Renal cortex interstitium (tissue), 15 donors: ENCODE measurements at places on chromosomes 4 and X. TPM values are rescaled to one million over a fixed set of nuclear protein-coding genes. Genes with fewer than 3 reads are reported as not detected.

CT45A3 gene
- not detected for polyA plus RNA-seq

DNA sequence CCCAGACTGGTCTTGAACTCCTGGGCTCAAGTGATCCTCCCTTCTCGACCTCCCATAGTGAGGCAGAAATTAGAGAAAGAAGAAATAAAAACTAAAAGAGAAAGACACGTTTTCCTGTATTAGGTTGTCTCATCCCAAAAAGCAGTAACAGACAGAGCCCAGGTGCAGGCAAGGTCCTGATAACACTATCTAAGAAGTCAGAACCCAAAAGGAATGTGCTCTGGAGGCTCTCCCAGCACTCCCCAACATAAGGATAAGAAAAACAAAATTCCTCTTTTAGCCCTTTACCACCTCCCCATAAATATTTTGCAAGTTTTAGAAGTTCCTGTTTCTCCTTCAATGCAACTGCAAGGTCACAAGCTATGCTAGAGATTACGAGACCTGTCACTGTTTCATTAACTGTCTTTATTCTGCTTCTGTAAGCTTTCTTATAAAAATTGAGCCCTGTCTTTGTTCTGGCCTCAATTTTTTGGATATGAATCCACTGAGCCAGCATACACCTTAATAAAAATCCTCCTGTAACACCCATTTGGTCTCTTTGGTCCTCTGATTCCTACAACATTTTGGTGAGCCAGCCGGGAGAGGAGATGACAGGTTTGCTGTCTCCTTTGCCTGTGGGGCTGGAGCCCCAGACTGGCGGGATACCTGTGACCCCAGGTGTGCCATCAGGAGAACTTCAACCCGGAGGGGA lies 25.9 kb downstream of the LIAS start:
- DNase-seq, result no peak

XK gene
- 1.0 TPM for polyA plus RNA-seq

- no peak for DNase-seq
These were observed 249.4 kb downstream of the ARHGAP10 start for GRCh38 chr4:147981305-147981704.

DNA sequence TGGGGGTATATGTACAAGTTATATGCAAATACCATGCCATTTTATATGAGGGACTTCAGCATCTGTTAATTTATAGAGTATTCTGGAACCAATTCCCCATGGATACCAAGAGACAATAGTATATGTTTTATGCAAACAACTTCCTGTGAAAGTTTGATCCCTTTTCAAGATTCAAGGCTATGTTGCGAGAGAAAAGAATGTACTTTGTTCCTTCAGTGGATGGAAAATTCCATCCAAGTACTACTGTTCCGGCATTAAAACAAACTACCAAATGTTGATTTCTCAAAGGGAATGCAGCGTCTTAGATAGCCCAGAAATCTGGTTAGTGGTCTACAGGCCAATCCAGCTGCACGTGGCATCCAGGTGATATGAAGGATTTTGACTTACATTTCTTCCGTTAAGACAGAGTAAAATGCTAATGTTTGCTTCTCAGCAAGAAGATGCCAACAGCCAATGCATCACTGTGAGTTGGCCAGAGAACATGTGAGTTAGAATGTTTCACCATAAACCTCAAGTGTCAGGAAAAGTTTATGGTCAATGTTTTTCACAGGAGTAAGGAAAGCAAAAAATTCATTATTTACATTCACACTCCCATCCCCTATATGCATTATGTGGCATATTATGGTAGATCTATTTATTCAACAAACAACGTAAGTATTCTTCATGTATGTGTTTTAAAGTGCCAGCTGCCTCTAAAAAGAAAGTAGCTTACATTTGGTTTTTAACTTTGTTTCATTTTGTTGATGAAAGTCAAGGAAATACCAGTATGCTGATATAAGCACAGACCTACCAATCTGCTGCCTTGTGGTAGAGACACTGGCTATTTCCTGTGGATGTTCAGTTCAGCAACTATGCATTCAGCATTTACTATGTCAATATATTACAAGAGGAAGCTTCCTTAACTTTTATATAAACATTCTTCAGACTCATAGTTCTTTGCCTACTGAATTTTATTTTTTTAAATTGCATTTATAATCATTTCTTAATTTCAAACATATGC lies 44.4 kb downstream of the METTL14 start:
- DNase-seq, result no peak

DNA sequence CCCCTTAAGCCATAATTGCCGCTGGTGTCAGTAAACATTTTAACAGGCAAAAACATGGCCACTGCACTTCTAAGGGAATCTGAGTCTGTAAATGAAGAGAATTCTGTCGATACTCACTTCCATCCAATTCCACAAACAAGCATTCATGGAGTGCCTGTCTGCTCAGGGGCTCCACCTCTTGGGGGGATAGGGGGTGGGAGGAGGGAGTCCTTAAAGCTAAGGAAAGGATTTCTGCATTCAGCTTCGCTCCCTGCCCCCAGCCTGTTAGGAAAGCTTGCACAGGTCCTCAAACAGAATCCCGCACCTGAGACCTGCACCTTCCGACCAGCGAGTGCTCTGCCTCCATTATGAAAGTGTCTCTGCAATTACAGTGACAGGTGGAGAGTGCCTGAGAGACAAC lies 130.2 kb upstream of the KIT start:
- DNase-seq, result no peak

GRCh38 chr4:128768373-128768996 lies 41.0 kb upstream of the JADE1 start:
- no peak for DNase-seq

GAB3 gene
- 2.2 TPM for polyA plus RNA-seq

DNA sequence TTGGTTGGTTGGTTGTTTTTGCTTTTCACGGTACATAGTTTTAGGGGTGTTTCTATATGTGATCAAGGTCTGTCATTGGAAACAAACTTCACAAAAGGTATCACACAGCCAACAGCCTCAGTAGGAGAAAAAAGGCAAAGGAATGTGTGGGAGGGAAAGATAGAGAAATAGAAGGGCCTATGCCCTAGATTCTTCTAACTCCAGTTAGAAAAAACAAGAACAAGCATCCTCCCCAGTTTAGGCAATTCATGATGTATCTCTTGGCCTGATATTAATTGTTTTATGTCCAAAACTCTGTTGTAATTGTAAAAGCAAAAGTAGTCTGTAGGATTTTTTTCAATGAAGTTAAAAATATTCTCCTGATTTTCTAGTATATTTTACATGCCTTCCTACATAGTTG lies 192.4 kb upstream of the EDNRA start:
- DNase-seq, result no peak

GPR34 gene
- polyA plus RNA-seq, result 1.9 TPM

- DNase-seq, result no peak
These were observed 38.1 kb upstream of the GJB1 start for GRCh38 chrX:71184803-71185495.

DNA sequence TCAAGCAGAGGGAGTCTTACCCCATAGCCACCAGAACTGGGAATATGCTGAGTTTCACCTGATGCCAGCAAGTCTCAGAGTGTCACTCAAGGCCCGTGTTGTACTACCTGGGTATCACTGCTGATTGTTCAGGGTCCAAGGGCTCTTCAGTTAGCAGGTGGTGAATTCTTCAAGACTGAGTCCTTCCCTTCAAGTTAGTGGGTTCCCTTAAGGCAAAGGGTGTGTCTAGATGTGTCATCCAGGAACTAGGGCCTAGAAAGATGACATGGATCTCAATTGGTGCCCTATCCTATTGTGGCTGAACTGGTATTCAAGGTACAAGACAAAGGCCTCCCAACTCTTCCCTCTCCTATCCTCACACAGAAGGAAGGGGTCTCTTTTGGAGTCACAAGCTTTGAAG lies 159.9 kb upstream of the DIPK2B start:
- DNase-seq, result no peak

GRCh38 chrX:30302956-30303355 lies 6.2 kb downstream of the NR0B1 start:
- no peak for DNase-seq

GRCh38 chr4:129037093-129037492 lies 56.2 kb downstream of the SCLT1 start:
- no peak for DNase-seq

GRCh38 chr4:67922697-67923096 lies 38.9 kb upstream of the TMPRSS11D start:
- DNase-seq, result no peak

DNA sequence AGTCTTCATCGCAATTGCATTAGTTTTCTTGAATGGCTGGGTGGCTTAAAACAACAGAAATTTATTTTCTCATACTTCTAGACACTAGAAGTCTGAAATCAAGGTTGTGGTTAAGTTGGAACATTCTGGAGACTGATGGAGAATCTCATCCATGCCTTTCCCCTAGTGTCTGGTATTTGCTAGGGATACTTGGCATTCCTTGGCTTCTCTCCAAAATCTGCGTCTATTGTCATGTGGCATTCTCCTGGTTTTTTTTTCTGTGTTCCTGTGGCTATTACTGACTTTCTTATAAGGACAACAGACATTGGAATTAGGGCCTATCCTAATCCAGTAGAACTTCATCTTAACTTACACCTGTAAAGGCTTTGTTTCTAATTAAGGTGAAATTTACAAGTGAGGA lies 272.8 kb upstream of the EPHA5 start:
- DNase-seq, result peak; percentile 2

- DNase-seq, result peak; percentile 17
These were observed 141.7 kb downstream of the HHIP start for GRCh38 chr4:144787365-144788258.

NHSL2 gene
- polyA plus RNA-seq, result 10.1 TPM

GRCh38 chrX:69996113-69996468 lies 53.6 kb downstream of the AWAT2 start:
- DNase-seq, result no peak

DHX15 gene
- polyA plus RNA-seq, result 251 TPM

- no peak for DNase-seq
These were observed 212.4 kb downstream of the ARHGAP10 start for GRCh38 chr4:147944249-147944648.

DNA sequence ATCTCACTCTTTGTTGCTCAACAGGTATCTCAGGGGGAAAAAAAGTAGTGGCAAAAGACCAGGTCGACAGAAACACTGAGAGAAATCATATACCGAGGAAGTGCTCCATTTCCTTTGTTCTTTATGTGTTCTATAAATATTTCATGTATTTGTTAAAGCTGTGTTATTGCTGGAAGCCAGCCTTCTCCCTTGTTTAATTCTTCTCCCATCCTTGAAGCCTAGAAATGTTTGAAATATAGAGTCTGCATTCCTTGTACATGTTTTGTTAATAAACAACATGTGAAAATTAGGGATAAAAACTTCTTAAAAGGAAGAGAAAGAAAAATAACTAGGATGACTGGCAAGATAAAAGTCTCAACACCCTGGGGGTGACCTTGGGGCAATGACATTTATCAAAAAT lies 186.2 kb downstream of the ANKRD50 start:
- no peak for DNase-seq

GRCh38 chr4:11496351-11496829 lies 67.7 kb upstream of the HS3ST1 start:
- no peak for DNase-seq

TLL1 gene
- 1.9 TPM for polyA plus RNA-seq

TRPC3 gene
- 1.0 TPM for polyA plus RNA-seq

- DNase-seq, result no peak
These were observed 38.6 kb upstream of the TMEM131L start for GRCh38 chr4:153427363-153428071.

USP26 gene
- polyA plus RNA-seq, result not detected

DNA sequence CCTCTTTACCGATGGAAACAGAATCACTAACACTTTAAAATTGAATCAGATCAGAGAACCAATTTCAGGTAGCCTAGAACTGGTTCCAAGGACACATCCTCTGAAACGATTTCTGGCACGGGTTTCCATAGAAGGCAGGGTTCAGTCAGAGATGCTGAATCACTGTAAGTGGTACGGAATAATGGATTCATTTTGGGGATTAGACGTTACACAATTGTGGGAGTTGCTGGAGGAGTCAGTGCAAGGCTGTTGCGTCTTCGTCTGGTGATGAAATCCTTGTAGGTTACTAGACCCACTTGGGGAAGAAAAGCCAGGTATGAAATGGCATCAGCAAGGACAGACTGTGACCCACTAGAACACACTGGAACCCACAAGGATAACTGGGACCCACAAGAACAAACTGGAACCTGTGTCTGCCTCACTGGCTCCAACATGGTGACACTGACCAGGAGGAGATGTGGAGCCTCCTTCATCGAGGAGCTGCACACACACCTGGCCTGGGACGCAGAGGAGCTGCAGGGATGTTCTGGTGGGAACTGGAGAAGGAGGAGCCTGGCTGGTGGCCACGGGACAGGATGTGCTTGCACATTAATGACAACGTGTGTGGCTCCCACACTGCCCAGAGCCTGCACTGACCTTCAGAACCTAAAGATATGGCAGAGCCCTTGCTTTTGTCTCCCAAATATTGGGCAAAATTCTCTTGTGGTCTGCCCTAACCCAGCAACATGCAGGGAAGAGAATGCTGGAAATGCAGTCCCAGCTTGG lies 105.1 kb downstream of the TRAPPC11 start:
- DNase-seq, result no peak

GATA1 gene
- polyA plus RNA-seq, result 0.45 TPM

- DNase-seq, result no peak
These were observed 51.3 kb downstream of the DTHD1 start for GRCh38 chr4:36332782-36333131.

MID2 gene
- polyA plus RNA-seq, result 10.6 TPM

DNA sequence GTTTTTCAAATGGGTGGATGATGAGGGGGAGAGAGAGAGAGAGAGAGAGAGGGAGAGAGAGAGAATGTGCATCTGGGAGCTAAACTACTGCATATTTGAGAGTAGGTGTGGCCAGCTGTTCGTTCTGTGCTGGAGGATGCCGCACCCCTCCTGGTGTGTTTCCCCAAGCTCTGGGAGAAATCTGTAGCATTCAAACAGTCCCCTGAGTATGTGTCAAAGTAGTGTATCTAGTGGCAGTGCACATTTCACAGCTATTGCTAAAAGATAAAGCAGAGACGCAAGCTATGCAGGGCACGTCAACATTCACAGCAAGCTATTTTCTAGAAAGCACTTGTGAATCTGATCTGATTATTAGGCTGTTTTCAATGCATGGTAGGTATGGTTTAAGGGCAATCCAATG lies 83.5 kb upstream of the LIMCH1 start:
- no peak for DNase-seq

GRCh38 chr4:8555716-8556115 lies 24.5 kb upstream of the GPR78 start:
- no peak for DNase-seq

DNA sequence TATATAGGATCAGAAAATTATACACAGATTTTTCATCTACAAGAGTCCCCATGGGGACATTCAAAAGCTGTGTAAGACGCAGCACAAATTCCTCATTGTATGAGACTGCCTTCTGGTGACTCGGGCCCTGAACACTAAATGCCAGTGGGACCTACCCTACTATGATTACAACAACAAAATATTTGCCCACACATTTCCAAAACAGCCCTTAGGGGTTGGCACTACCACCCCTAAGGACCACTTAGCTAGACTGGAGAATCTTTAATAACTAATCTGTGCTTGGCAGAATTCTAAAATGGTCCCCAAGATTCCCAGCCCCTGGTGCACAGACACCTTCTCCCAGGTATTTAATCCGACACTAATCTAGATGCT lies 29.1 kb downstream of the UCHL1 start:
- no peak for DNase-seq

SLC10A6 gene
- polyA plus RNA-seq, result 0.25 TPM

GRCh38 chrX:39726771-39727170 lies 371.0 kb downstream of the BCOR start:
- no peak for DNase-seq

GRCh38 chrX:153966841-153967535 lies 4.6 kb downstream of the HCFC1 start:
- no peak for DNase-seq

HTN3 gene
- polyA plus RNA-seq, result not detected
